Erythroblast (primary cell): ENCODE measurements at places on chromosomes 1 and 21.

- no peak for DNase-seq
Observed at GRCh38 chr21:20994790-20995189, 3.4 kb upstream of the NCAM2 start.

DNA sequence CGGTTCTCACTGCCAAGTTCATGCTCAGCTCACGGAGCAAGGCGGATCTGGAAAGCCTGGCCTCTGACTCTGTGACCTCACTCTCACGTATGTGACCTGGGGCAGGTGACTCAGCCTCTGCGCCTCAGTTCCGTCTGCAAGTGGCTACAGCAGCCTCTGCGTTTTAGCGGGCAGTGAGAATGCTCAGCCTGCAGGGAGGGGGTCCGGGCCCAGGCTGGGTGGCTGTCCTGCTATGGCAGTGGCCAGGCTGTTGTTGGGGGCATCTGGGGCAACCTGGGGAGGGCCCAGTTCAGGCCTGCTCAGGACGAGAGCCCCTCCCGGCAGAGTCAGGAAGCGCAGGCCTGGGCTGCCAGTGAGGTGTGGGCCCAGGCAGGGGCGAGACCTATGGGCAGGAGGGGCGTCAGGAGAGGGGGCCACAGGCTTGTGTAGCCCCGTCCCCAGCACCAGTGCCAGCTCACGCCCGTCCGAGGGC lies 27.9 kb downstream of the ARHGEF16 start:
- DNase-seq = no peak

- peak; percentile 50 for DNase-seq
Observed at GRCh38 chr21:32096411-32096810, 182.4 kb downstream of the MIS18A start.

DNA sequence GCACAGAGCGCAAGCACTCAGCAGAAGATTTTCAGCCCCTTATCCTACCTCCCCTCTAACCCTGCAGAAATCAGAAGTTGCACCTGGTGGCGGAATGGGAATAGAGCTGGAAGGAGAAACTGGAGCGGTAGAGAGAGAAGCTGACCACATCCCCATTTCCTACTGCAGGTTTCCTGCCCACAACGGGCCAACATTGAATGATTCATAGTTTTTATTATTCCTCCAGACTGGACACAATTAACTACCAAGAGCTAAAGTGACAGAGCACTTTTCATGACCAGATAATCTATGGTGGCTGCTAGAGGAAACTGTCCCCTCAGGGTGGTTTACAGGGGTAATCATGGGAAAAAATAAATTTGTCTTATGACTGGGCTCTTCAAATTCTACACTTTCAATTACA lies 21.3 kb upstream of the LRRC8D start:
- no peak for DNase-seq

GRCh38 chr1:59827055-59827643 lies 12.4 kb downstream of the HOOK1 start:
- DNase-seq = no peak

DNA sequence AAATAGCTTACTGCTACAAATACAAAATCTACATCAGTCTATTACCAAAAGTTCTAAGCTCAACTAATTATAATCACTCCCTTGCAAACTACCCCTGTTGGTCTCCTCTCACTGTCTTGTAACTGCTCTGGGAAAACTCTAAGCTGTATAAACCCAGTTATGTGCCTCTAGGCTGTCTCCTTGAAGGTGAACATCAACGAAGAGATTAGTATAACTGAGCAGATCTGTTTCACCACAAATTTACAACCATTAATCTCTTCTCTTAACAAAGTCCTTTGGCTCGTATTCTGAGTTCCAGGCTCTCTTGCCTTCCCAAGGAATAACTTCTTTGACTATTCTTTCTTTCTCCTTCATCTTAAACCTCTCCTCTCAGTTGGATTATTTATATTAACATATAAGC lies 84.4 kb upstream of the PRMT6 start:
- DNase-seq = no peak

GRCh38 chr1:205026181-205026580 lies 16.8 kb upstream of the CNTN2 start:
- no peak for DNase-seq

DNA sequence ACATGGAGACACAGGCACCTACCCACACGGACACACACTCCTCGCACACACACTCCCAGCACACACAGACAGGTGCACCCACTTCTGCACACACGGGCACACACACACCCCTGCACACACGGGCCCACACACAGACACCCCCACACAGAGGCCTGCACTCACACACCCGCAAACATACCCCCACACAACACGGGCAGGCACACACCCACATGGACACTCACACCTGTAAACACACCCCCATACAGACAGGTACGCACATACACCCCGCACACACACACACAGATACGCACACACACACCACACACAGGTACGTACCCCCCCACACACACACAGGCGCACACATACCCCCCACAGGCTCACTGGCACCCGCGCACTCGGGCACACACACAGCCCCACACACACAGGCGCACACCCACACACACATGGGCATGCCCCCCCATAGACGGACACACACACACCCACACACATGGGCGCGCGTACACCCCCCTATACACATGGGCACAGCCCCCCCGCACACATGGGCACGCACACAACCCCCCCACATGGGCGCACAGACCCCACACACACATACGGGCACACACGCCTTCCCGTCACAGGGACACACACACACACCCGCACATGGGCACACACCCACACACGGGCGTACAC lies 6.1 kb downstream of the ATAD3A start:
- DNase-seq = no peak

GRCh38 chr21:29389136-29389535 lies 90.4 kb downstream of the BACH1 start:
- no peak for DNase-seq

- no peak for DNase-seq
Observed at GRCh38 chr1:107702946-107703571, 261.9 kb downstream of the VAV3 start.

GRCh38 chr1:75710832-75711231 lies 13.7 kb upstream of the ACADM start:
- no peak for DNase-seq

GRCh38 chr1:207344221-207344620 lies 22.7 kb downstream of the CD55 start:
- DNase-seq = no peak

GRCh38 chr1:28233264-28233606 lies 406 bp upstream of the DNAJC8 start:
- no peak for DNase-seq

GRCh38 chr21:29477941-29478340 lies 179.2 kb downstream of the BACH1 start:
- no peak for DNase-seq

GRCh38 chr1:199762572-199762971 lies 264.9 kb upstream of the NR5A2 start:
- DNase-seq = no peak

- DNase-seq = peak; percentile 20
Observed at GRCh38 chr1:50423670-50424000, 392 bp upstream of the DMRTA2 start.

DNA sequence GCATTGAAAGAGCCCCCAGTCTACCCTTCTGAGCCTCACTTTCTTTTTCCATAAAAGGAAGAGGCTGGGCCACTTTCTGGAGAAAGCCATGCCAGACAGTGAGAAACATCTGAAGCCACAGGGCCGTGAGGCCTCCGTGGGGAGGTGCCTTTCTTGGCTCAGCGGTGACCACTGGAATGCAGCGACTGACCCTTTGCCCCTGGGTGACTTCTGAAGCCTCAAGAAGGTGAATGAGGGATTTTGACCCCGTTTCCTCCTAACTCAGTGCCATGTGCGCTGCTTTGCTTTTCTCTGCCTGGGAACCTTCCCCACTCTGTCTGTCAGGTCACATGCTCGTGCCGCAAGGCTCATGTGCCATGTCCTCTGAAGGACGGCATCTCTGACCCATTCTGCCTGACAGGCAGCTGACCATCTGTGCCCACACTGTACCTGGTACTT lies 44.7 kb upstream of the A3GALT2 start:
- DNase-seq = no peak

DNA sequence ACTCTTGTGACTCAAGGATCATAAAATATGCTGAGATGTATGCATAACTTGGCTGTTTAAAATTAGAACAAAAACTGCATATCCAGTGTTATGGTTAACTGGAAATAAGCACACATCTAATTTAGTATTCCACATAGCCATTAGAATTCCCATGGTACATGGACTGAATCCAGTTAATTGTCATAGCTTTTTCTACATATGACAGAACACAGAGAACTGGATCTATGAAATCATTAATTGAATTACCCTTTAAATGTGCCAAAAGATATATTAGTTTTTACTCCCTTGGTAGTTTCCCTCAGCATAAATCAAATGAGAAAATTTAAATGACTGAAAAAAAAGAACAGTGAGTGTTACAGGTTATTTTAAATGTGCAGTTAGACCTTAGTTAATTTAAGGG lies 395.9 kb downstream of the NCAM2 start:
- DNase-seq = no peak

- no peak for DNase-seq
Observed at GRCh38 chr1:24105368-24106160, 6.4 kb downstream of the MYOM3 start.

- DNase-seq = no peak
Observed at GRCh38 chr21:26844258-26845065, 747 bp downstream of the ADAMTS1 start.

- DNase-seq = no peak
Observed at GRCh38 chr21:25848309-25848708, 113.5 kb downstream of the GABPA start.

DNA sequence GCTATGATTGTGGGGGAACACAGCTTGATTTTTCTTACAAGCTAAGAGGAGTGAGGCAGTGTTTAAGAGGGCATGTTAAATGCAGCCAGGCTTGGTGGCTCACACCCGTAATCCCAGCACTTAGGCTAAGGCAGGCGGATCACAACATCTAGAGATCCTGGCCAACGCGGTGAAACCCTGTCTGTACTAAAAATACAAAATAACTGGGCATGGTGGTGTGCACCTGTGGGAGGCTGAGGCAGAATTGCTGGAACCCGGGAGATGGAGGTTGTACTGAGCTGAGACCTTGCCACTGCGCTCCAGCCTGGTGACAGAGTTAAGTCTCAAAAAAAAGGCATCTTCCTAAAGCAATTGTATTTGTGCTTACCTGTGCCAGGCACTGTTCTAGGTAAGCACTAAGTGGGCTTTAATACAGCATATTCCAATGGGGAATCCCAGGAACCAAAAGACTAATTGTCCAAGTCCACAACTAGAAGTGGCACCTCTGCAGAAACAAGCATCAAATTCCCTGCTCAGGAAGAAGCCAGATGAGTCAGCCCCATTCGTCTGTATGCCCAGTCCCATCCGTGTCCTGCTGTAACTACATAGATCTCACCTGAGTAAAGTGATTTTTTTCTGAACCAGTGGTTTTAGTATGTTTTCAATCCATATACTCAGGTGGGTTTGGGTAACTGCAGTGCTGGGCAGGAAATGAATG lies 4.6 kb downstream of the RCC1 start:
- peak; percentile 42 for DNase-seq

DNA sequence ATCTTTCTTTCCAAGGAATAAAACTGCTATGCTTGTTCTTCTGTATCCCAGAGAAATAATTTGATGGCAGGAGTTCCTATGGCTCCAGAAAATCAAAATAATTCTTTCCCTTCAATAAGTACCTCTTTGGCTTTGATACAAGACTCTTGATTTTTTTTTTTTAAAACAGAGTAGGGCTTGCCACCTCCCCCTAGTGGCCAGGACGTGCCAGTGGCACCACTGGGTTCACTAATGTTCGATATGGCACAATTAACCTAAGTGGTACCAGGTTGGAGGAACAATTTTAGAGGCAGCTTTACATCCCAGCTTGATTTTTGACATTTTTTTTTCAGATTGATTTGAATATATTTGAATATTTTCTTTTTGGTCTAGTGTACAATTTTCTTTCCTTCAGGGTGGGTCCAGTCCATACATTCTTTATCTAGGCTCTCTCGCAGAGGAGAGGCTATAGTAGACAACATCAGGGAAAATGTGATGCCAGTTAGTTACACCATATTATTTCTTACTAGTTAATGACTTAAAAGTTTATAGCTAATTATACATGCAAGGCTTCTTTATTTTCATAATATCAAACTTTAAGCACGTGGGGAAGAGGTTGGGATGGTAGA lies 330.9 kb downstream of the S1PR1 start:
- DNase-seq = peak; percentile 29

- DNase-seq = no peak
Observed at GRCh38 chr1:81827942-81828341, 27.2 kb downstream of the ADGRL2 start.

GRCh38 chr1:235932090-235932510 lies 65.4 kb upstream of the LYST start:
- no peak for DNase-seq

GRCh38 chr21:42398436-42399028 lies 2.7 kb upstream of the TMPRSS3 start:
- DNase-seq = no peak

GRCh38 chr1:201556841-201557571 lies 18.1 kb downstream of the NAV1 start:
- DNase-seq = no peak

GRCh38 chr1:94798054-94798453 lies 22.1 kb upstream of the SLC44A3 start:
- no peak for DNase-seq

- peak; percentile 70 for DNase-seq
Observed at GRCh38 chr1:1510912-1511532, 940 bp upstream of the ATAD3A start.

- no peak for DNase-seq
Observed at GRCh38 chr1:62367005-62367557, 47.8 kb upstream of the KANK4 start.

GRCh38 chr1:92037400-92037799 lies 7.6 kb downstream of the EPHX4 start:
- no peak for DNase-seq

GRCh38 chr1:61439234-61439633 lies 285.7 kb downstream of the TM2D1 start:
- no peak for DNase-seq

GRCh38 chr1:83500531-83500930 lies 498.4 kb downstream of the TTLL7 start:
- no peak for DNase-seq

GRCh38 chr1:190906206-190906725 lies 428.6 kb upstream of the BRINP3 start:
- DNase-seq = no peak

DNA sequence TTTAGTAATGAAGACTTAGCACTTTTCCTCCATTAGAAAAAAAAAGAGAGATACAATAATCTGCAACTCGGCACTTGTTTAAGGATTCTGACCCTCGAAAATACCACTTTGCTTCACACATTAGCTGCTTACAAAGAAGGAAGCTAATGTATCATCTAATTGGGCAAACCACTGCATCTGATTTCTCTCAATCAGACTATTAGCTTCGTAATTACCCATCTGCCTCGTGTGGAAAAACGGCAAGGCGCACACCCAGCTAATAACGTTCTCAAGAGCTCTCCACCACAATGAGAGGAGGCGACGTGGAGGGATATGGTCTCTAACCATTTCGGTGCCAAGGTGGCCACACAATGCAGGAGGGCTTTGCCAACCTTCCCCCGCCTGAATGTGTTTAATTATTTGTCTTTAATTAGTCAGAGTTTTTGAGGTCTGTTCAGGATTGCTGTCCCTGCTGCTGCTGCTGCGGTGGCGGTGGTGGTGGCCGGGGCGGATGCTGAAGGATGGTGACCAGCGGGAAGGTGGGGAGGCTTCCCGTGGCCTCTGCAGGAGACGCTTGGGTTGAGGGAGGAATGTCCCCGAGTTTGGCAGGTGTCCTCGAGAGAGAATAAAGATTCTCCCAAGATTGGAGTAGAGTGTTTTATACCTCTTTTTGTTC lies 374.5 kb downstream of the RPS6KC1 start:
- no peak for DNase-seq
